ENCODE measurements at places on chromosomes 6 and 20.

DNA sequence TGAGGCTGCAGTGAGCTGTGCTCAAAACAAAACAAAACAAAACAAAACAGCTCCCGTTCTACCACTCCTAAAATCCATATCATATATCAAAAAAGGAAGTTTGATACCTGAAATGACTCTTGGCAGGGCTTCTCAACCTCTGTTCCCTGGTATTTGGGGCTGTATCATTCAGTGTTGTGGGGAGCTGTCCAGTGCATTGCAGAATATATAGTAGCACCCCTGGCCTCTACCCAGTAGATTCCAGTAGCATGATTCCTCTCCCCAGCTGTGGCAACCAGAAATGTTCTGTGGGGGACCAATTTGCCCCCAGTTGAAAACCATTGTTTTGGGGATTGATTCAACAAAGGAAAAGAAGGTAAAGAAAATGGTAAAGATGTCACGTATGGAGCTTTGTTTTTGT lies 238.9 kb downstream of the PRL start:
- no peak for DNase-seq

- peak; percentile 42 for DNase-seq
Observed at GRCh38 chr6:92779746-92780145, 639.6 kb downstream of the EPHA7 start.

GRCh38 chr20:17863577-17864292 lies 104.9 kb downstream of the SNX5 start:
- DNase-seq = no peak

- DNase-seq = peak; percentile 76
Observed at GRCh38 chr6:18308070-18308735, 43.9 kb upstream of the DEK start.

GRCh38 chr6:111721753-111722154 lies 116.1 kb upstream of the TRAF3IP2 start:
- no peak for DNase-seq

DNA sequence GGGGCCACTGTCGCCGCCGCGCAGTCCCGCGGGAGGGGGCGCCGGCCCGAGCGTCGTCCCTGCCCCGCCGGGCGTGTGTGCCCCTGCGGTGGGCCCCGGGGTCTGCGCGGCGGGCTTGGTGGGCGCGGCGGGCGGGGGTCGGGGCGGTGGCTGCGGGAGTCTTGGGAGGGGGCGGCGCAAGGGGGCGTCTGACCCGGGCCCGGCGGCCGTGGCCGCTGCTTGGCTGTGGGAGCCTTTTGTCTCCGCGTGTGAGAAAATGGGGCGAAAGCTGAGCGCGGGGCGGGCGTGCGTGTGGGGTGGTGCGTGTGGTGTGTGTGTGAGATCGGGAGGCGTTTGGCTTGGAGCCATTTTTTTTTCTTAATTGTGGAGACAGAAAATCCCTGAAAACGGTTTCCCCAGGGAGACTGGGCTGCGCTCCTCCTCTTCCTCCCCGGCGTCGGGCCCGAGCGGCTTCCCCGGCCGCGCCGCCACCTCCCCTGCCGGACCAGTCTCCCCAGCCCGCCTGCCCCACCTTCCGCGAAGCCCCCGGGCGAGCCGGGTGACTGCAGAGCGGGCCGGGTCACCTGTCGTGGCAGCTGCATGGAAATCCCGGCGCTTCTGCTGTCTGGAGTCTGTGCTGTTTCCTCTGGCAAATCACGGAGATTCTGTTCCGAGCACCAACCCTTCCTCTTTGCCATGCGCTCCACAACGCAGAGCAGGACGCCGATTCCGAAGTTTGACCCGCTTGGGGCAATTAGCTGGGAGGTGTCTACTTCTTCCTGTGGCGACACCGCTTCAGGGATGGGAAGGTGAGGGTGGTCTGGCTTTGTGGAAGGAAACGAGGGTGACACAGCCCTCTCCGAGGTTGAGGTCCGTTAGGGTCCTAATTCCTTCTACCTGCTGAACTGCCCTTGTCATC lies 64.4 kb downstream of the GTF2H5 start:
- DNase-seq = peak; percentile 36

GRCh38 chr20:39518654-39519053 lies 556.5 kb downstream of the DHX35 start:
- DNase-seq = no peak

DNA sequence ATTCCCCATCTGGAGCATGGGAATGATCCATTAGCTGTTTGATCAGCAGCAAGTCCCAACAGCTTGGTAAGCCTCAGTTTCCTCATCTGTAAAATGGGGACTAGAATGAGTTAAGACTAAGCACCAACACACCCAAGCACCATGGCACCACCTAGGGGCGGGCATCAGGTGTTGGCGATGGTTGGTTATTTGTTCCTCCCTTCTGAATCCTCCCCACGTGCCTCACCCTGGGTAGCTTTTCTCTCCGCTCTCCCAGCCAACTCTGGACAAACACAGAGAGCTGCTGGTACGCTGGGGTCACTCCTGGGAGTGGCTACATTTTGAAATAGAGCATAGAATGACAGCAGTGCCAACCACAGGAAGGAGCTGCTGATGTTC lies 13.3 kb upstream of the ITPR3 start:
- no peak for DNase-seq

- no peak for DNase-seq
Observed at GRCh38 chr6:63661769-63662168, 26.2 kb downstream of the PHF3 start.

DNA sequence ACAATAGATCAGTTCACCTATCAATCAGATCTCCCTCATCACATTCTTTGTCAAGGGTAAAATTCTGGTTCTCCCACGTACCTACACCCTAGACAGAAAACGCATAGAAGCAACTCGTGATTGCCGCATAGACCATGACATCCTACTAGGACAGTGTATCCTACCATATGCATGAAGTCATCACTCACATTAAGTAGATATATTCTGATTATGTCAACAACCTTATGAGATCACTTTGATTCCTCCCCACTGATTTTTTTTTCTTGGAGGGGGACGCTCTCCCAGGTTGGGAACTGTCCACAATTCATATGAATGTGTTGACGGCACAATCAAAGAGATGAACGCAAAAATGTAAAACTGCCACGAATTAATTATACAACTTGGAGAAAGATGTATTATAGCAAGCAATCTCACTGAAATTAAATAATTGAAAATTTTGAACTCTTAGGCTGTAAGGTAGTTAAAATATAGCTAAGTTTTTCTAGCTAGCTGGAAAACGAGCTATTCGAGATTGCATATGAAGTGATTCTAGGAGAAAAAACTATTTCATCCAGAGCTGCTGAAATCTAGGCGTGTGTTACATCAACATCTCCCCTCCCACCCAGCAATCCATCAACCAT lies 82.5 kb upstream of the CCDC28A start:
- no peak for DNase-seq

- no peak for DNase-seq
Observed at GRCh38 chr6:99614430-99615186, 8.0 kb downstream of the PRDM13 start.

DNA sequence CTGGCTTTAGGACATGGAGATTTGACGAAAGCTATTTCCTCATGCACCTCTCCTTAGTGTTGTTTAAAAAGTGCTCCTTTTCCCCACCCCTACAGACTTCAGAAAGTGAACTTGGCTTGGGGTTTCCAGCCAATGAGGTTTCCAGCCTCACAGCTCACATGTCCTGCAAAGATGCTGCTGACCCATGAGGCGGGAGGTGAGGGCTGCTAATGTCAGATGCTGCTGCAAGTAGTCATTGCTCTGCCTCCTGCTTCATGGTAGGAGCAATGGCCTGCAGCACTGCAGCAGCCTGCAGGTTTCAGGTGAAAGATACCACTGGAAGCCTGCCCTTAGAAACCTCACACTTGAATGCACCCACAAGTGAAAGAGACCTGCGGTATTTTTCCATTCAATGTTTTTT lies 112.8 kb downstream of the LAMP5 start:
- DNase-seq = no peak

- DNase-seq = no peak
Observed at GRCh38 chr6:110389689-110390382, 25.5 kb downstream of the DDO start.

DNA sequence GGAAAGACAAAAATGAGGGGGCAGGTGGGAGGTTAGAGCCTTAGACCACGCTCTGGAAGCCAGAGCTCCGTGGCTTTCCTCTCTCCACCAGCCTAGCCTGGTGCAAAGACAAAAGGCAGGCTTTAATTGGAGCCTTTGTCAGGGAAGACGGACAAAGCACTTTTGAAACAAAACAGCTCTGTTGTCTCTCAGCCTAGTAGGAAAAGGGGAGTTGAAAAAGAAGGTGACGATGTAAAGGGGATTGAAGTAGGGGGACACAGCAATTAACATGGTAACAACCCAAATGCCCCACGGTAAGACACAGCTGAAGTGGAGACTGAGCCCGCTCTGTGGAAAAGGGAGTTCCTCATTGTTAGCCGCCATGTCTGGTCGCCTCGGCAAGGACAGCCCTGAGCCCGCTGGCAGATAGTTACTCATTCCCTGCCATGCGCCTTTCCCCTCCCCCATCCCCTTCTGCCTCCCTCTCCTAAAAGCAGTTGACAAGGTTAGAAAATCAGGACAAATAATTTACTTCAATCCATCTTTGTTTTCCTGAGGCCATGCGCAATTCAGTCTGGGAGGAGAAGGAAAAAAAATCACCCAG lies 93.0 kb downstream of the TCP11 start:
- no peak for DNase-seq

DNA sequence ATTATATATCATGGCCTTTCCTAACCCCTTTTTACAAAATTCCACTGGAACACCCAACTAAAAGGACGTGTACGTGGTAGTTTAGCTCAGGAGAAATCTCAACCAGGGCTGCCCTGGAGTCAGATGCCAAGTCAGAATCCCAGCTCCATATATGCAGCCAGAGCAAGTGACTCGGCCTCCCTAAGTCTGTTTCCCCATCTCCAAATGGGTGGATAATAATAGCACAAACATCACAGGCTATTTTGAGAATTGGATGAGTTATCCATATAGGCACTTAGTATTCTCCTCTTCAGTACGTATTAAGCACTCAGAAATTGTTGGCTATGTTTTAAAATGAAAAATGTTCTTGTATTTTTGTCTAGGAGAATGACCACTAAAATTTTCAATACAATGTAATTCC lies 481.5 kb downstream of the CD109 start:
- no peak for DNase-seq

DNA sequence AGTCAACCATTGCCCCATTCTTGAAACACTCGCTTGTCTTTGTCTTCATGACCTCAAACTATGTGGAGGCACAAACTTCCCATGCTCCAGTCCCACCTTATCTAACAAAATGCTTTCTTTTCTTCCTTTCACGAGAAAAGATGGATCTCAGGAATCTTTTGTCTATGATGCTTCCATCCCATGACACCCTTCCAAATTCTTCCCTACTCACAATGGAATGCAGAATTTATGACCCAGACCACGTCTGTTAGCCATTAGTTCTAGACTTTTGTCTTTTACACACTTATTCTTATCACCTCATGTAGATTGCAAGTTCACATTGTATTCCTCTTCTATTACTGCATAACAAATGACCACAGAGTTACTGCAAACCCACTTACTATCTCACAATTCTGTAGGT lies 24.2 kb upstream of the LAMP5 start:
- DNase-seq = no peak

- DNase-seq = no peak
Observed at GRCh38 chr6:157790548-157791160, 32.4 kb upstream of the SNX9 start.

- no peak for DNase-seq
Observed at GRCh38 chr6:159257846-159258245, 88.6 kb downstream of the FNDC1 start.

GRCh38 chr6:89970609-89971337 lies 76.5 kb downstream of the GJA10 start:
- DNase-seq = peak; percentile 24

DNA sequence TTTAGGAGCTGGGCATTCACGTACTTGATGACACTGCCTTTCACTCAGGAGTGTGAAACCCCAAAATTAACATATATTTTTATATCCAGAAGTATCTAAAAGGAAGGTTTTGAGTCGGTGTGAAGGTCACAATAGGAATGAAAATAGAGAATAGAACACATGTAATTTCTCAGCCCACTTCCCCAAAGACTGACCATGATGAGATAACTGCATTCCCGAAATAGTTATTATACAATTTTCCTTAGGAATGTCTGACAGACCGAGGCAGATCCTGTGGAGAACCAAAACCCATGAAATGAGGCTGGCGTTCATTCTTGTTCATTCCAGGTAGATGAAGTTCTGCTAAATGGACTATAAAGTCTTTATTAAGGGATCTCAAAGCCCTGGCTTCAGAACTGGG lies 10.3 kb downstream of the NSFL1C start:
- no peak for DNase-seq

DNA sequence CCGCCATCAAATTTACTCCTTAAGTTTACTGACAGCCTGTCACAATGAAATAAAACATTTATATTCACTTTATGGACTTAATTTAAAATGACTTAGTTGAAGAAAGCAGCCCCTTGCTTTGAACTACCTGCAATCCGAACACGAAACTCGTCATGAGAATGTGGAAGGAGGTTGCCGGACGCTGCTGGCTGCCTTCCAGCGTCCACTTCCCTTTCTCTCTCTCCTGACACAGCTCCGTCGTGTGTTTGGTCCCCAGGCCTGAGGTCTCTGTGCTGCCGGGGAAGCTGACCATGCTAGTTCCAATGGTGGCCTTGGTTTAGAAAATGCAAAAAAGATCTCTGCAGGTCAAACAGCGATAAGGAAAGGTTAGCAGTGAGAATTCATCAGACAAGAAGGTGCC lies 519.7 kb downstream of the CDH26 start:
- DNase-seq = no peak

DNA sequence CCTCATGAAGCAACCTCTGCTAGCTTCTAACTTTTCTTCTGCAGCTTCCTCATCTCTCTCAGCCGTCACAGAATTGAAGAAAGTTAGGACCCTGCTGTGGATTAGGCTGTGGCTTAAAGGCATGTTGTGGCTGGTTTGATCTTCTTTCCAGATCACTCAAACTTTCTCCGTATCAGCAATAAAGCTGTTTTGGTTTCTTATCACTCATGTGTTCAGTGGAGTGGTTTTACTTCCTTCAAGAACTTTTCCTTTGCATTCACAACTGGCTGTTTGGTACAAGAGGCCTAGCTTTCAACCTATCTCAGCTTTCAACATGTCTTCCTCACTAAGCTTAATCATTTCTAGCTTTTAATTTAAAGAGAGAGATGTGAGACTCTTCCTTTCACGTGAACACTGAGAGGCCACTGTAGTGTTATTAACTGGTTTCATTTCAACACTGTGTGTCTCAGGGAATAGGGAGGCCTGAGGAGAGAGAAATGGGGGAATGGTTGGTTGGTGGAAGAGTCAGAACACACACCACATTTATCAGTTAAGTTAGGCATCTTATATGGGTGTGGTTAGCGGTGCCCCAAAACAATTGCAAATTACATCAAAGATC lies 17.2 kb downstream of the ZSCAN23 start:
- DNase-seq = no peak
